Neuronal stem cell (in vitro differentiated cells): ENCODE measurements at places on chromosomes 13 and 19.

GRCh38 chr13:71864094-71864985, 2.7 kb downstream of the DACH1 start:
- DNase-seq = no peak

DNA sequence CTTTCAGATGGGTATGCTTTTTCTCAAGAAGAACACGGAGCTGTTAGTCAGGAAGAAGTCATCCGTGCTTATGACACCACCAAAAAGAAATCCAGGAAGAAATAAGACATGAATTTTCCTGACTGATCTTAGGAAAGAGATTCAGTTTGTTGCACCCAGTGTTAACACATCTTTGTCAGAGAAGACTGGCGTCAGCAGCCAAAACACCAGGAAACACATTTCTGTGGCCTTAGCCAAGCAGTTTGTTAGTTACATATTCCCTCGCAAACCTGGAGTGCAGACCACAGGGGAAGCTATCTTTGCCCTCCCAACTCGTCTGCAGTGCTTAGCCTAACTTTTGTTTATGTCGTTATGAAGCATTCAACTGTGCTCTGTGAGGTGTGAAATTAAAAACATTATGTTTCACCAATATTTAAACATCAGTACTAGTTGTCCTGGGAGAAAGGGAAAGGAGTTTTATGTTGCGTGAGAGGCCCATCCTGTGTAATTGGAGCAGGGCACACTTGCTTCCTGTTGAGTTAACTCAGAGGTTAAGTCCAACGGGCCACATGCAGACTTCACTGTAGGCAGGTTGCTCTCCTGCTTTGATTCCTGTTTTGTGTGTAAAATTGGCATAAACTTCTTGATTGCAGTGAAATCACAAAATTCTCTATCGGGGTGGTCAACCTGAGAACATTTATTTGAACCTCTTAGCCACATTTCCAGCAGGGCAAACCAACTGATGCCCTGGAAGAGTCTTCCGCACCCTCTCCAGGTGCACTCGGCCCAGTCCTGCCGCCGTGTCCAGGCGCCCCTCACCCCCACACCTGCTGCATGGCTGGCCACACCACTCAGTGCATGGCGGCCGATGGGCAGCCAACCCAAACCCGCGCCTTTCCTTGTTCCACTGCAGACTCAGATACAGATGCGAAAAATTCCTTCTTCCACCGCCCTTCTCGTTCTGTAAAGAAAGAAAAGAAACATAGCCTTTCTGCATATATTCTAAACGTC, 31.6 kb downstream of the SHISA2 start:
- no peak for DNase-seq

DNA sequence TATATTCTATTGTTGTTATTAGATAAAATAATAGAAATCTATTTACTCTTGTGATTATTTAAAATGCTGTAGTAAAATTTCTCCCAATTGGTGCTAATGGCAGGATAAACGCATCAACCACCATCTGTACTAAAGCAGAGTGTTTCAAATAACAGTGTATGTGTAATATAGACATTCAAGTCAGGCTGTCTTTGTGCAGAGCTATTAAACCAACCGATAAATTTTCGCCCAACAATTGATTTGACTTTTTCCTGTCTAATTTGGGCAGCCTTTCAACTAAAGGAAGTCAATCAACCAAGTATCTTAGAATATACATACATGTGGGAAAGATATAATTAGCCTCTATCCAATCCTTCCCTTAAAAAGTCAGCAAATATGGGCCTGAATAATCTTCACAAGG, 5.8 kb downstream of the AMER2 start:
- no peak for DNase-seq

DNA sequence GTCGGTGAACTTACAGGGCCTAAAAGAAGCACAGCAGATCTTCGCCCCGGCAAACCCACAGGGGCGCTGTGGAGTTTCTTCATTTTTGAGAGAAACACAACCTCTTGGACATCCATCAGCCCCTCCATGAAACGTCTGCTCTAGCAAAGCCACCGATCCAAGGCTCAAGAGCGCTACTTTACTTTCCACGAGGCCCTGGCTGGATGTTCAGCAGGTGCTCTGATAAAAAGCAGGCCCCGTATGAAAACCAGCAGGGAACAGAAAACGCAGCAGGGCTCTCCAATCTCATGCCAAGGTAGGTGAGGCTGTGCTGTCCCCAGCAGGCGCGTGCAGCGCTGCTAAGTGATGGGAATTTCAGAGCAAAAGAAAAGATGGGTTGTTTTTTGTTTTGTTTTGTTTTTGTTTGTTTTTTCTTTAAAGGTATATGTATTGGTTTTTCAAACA, 86.7 kb downstream of the IRS2 start:
- DNase-seq = no peak

DNA sequence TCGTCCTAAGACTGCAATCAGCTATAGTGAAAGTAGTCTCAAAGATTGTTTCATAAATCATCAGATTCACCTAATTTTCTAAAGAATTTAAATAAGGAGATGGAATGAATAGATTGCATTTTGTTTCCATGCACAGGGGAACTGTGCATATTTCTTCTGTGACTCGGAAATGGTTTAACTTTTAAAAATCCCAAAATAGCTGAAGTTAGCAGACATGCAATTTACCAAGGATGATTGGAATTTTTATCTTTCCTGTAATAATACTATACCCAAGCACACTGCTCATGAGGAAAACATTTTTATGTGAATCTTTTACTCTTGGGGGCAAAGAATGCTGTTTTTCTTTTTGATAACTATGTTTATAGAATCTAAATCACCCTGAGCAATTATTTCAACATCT, 15.0 kb upstream of the LMO7 start:
- DNase-seq = no peak

DNA sequence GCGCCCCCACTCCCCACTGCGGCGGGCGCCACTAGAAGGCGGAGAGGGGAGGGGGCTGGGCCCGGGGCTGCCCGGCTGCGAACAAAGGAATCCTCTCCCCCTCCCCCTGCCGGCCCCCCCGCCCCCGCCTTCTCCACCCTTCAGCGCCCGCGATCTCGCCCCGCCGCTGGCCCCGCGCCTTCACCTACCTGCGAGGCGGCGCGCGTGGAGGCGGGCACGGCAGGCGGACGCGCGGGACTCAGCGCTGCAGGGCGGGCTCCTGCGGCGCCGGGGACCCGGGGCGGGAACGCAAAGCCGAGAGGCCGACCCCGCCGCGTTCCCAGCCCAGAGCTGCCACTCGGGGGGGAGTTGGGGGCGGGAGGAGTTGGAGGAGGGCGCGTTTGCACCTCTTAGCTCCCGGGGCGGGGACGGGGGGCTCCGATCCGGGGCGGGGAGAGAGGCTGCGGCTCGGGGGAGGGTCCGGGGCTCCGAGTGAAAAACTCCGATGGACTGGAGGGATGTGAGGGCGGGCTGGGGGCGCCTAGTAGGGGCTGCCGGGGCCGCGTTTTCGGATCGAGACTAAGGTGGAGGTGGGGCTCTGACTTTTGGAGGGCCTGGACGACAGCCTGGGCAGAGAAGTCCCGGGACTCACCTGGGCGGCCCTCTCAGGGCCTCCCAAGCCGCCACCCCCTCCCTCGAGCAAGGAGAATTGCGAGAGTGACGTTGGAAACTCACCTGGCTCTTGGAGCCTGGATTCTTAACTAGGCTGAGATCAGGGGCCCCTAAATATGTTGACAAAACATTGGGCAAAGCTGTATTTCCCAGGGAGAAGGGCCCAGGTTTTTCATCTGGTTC, at the start of gene FBN3:
Gene FBN3 (minus strand): TSS at position 332 of the 834 bp plus-strand sequence. CDS start 2,112 bp downstream, outside the sequence.
- DNase-seq = peak; percentile 42

DNA sequence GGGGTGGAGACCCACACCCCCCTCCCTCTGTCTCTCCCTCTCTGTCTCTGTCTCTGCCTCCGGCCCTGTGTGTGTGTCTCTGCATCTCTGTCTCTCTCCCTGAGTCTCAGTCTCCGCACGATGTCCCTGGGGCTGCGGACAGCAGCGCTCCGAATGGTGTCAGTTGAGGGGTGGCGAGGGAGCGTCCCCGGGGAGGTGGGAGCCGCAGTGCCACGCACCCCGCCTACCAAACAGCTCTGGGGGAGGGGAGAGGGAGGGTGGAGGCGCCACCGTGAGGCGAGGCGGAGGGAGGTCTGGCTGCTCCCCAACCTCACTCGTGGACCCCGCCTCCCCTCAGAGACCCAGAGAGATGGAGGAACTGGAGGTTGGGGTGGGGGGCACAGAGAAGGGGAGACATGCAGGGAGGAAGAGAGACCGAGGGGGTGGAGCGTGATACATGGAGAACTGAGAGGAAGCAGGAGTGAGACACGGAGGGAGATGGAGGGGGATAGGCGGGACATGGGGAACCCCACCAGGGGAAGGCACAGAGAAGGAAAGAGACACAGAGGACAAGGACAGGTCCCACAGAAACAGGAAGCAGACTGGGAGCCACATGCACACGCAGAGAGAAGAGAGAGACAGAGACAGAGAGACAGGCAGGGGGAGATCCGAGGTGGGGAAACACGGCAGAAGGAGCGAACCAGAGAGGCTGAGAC, 7.2 kb downstream of the ERFL start:
- no peak for DNase-seq

- no peak for DNase-seq
Measured at GRCh38 chr19:10086591-10087192, 575 bp downstream of the SHFL start.

GRCh38 chr19:2487090-2487489, 11.2 kb downstream of the GADD45B start:
- no peak for DNase-seq

DNA sequence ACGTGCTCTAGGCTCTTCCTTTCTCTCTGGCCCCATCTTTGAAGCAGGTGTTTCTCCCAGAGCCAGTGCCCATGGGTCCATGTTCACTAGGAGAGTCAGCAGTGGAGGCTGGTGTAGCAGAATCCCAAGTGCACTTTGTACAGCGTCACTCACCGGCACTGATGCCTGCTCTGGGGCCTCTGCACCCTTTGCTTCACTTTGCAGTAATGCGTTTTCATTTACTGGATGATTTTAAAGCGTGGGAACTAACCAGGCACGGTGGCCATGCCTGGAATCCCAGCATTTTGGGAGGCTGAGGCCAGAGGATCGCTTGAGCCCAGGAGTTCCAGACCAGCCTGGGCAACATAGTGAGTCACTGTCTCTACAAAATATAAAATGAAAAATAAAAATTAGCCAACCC, 30.7 kb downstream of the SLC25A42 start:
- no peak for DNase-seq

GRCh38 chr19:43908659-43909058, 26.4 kb downstream of the ZNF45 start:
- DNase-seq = no peak
